ENCODE measurements at places on chromosomes 1 and 21.

DNA sequence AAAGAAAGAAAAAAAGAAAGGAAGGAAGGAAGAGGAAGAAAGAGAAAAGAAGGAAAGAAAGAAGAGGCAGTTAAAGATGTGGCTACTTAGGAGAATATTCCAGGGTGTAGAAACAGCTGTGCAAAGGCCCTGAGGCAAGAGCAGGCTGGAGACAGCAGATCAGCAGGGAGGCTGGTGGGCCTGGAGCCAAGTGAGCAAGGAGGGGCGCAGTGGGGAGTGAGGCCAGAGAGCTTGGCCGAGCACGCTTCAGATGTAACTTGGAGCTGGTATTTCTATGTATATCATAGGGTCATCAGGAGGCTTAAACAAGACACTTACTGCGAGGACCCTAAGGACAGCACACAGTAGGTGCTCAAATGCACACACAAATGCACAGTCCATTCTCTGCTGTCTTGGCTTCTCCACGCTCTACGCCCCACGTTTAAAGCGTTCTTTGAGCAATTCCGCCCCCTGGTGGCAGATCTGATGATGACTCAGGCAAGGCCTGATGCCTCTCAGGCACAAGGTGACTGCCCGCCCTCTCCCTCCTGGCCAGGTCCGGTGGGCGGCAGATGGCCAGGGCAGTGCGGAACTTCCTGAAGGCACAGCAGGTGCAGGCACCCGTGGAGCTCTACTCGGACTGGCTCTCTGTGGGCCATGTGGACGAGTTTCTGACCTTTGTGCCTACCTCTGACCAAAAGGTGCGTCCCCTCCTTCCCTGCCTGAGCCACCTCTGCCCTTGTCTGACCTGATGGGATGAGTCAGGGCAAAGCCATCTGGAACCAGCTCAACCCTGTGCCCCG, 11.9 kb upstream of the PADI3 start:
- DNase-seq = peak; percentile 81

GRCh38 chr1:200038325-200038980, 10.9 kb downstream of the NR5A2 start:
- DNase-seq = no peak

- DNase-seq = no peak
Measured at GRCh38 chr21:17711896-17712295, 99.2 kb upstream of the BTG3 start.

GRCh38 chr1:42966688-42967612, 8.3 kb upstream of the SLC2A1 start:
- no peak for DNase-seq

DNA sequence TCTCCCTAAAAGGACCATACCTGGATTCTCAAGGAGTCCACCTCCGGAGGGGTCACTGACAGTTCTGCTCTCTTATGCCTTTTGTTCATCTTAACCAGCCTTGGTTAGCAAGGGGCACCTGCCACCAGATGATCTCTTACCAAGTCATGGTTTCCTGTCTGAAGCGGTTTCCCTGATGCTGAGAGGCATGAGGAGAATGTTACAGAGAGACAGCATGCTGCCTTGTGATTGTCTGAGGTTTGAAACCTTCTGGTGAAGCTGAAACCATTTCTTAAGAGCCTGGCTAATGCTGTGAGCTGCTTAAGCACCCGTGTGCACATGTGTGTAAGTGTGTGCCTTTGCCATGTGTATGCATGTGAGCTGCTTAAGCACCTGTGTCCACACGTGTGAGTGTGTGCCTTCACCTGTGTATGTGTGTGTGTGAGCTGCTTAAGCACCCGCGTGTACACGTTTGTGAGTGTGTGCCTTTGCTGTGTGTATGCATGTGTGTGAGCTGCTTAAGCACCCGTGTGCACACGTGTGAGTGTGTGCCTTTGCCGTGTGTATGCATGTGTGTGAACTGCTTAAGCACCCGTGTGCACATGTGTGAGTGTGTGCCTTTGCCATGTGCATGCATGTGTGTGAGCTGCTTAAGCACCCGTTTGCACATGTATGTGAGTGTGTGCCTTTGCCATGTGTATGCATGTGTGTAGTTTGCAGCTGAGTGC, 136.4 kb upstream of the COL6A1 start:
- DNase-seq = no peak

DNA sequence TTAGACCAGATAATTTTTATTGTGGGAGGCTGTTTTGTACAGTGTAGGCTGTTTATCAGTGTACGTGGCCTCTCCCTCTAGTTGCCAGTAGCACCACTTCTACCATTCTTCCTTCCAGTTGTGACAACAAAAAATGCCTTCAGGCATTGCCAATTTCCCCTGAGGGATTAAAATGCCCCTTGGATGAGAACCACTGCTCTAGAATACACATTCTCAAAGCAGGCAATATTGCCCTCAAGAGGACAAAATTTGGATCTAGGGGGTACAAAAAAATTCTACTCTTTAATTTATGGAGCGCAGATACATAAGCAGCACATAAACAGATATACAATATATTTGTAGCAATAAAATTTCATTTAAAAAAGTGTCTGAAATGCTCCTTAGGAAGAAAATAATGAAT, 674.6 kb downstream of the PTPRC start:
- DNase-seq = no peak

- DNase-seq = no peak
Measured at GRCh38 chr1:109508001-109508872, 1.3 kb downstream of the AMIGO1 start.

- DNase-seq = peak; percentile 21
Measured at GRCh38 chr1:54791880-54792522, 9.1 kb downstream of the TTC22 start.

DNA sequence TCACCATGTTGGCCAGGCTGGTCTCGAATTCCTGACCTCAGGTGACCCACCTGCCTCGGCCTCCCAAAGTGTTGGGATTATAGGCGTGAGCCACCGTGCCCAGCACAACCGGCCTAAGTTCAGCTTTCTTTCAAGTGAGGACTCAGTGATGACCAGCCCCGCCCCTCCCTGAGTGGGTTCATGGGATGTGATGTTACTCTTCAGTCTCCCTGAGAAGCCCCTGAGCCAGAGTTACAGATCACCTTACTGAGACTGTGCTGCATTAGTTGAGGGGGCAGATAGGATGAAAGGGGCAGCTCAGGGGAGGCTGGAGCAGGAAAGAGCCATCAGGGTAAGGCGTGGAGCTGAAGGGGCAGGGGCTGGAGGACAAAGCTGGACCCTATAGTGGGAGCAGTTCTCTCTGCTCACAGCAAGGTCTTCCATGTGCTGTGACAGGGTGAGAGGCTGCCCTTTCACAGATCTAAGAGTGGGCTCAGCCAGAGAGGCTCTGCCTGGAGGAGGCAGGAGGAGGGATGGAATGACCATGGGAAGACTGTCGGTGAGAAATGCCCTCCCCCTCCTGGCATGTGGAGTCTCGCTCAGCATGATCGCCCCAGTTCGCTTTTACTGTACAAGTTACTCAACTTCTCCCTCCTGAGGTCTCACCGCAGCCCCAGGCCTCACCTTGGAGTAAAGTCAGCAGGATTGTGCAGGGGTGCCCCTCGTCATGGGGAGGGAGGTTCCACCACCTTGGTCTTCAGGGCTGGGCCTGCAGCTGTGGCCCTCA, 13.4 kb downstream of the SH2D2A start:
- DNase-seq = no peak

- no peak for DNase-seq
Measured at GRCh38 chr1:246631426-246631825, 65.2 kb downstream of the CNST start.

GRCh38 chr1:77038000-77038399, 170.7 kb downstream of the ST6GALNAC5 start:
- DNase-seq = no peak

- no peak for DNase-seq
Measured at GRCh38 chr1:82836213-82836972, 1035.7 kb downstream of the ADGRL2 start.

GRCh38 chr1:223811634-223812101, 34.1 kb downstream of the TP53BP2 start:
- no peak for DNase-seq

DNA sequence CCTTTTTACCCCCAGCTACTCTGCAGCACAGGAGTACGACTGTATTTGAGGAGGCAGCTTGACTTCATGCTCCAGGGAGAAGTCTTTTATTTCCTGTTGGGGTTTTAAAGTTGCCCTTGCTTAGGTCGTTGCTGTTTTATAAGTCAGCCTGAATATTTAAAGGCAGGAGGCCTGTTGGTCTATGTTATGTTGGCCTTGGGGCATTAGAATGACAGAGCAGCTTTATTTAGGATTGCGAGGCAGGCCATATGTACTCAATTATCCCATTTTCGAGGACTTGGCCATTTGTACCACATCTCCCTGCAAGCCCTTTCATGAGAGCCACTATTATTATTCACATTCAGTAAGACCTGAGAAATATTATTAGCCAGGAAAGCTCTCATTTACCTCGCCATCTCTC, 47.0 kb downstream of the KIF26B start:
- DNase-seq = no peak

DNA sequence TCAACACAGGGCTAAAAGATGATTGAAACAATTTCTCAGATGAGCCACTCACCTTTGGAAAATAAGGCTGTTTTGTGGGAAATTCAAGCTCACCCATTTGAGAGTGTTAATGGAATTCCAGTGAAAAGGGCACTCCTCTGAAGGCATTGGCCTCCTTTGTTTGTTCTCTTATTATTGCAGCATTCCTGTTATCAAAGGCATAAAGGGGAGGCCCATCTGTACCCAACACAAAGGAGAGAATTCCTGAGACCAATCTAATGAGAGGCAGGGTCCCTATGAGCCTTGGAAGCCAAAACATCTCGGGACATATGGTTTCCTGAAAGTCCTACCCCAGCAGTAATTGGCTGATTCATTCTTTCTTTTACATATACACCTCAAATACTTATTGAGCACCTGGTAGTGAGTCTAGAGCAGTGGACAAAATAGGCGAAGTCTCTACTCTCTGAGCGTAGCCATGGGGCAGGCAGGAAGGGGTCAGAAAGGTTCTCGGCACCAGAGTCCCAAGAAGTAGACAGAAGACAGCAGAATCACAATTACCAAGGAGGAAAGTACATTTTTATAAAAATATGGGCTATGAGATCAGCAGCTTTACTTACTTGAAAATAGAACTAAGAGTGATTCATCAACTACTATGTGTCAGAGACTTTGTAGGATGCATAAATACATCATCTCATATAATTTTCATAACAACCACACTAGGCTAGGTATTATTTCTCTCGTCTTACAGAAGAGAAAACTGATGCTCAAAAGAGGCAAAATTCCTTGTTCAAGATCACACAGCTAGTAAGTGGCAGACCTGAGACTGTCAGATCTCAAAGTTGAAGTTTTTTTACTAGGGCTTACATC, 218.7 kb downstream of the DAB1 start:
- no peak for DNase-seq

- no peak for DNase-seq
Measured at GRCh38 chr1:186059752-186060151, 315.3 kb downstream of the TPR start.

DNA sequence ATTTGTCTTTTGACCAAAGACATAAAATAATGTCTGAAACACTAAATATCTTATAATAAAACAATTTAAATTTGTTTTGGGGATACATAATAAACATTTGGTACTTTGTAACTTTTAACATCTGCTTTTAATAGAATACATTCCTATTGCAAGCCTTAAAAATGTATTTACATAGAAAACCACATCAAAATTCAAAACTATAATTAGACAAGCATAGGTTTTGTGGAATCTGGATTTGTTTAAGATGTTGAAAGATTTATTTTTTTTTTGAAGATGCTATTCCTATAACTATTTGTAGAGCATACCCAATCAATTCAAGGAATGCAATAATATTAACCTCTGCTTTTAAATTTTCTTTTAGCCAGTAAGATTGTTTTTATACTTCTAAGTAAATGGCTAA, 125.7 kb downstream of the FMN2 start:
- DNase-seq = no peak

DNA sequence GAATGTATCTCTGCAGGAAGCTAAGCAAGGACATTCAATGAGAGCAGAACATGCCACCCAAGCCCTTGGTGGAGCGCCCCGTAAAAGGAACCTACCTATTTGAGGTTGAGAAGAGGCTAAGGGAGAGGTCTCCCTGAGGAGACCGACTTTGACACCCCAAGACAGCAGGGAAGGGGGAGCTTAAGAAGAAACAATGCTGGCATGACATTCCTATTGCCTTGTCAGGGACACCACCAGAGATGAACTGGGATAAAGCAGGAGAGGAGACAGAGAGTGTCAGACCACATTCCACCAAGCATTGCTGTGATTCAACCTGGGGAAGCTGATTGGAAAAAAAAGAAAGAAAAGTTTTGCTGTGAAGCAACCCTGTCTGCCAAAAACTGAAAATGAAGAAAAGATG, 13.3 kb upstream of the S100A2 start:
- no peak for DNase-seq

DNA sequence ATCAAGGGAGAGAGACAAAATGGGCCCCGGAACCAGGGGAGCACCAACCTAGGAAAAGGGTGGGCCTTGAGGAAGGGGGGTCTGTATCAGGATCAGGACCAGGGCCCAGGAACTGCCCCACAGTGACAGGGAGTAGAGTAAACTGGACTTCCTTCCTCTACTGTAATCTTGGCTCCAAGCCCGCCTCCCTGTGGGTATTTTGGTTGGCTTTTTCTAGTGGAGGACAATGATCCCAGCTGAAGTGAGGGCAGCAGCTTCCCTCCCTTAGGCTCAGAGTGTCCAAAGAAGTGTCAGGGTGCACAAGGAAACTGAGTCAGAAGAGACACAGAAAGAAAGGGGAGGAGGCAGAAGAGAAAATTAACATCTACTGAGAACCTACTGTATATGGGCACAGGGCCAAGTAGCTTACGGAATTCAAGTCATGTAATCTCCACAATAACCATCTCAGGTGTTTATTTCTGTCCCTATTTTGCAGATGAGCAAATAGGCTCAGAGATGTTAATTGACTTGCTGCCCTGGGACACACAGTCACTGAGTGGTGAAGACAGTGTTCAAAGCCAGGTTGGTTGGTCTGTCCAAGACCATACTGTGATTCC, 4.8 kb downstream of the UBQLN4 start:
- no peak for DNase-seq

GRCh38 chr21:41037936-41038335, 130.0 kb upstream of the BACE2 start:
- no peak for DNase-seq

GRCh38 chr1:222634180-222635013, 16.5 kb downstream of the MIA3 start:
- DNase-seq = peak; percentile 24

DNA sequence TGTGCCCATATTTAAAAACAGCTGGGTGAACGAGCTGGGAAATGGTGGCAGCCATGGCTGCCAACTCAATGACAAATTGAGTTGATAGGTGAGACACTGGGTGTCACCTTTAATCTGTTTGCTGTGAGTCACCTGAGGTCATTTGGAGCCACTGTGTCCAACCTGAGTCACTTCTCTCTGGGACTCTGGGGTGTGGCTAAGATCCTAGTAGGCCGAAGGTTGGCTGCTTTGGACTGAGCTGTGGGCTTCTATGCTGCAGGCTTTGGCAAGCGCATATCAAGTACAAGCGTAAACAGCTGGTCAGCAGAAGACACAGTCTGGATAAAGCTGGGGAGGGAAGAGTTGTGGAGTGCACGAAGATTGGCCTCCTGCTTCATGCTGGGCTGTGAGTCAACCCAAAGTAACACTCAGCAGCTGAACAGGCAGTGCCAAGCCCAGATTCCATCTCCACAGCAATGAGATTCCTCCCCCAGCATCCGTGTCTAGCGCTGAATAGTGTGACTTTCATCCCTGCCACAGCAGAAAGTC, 24.0 kb downstream of the TEX35 start:
- DNase-seq = no peak

- DNase-seq = peak; percentile 98
Measured at GRCh38 chr1:222643938-222644635, 26.2 kb downstream of the MIA3 start.
